ENCODE measurements at places on chromosomes 11 and 22.

GRCh38 chr22:44735518-44736428 lies 16.6 kb upstream of the ARHGAP8 start:
- no peak for DNase-seq

DNA sequence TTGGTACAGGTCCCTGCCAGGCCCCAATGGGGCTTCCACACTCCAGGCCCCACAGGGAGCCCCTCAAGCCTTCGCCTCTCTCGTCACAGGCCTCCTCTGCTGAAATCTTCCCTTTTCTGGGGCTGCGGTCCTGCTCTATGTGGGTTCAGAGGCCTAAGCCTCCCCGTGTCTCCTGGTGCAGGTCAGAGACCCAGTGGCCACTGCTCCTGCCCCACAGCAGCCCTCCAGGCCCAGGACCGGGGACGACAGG lies 5.9 kb upstream of the IFITM3 start:
- no peak for DNase-seq

DNA sequence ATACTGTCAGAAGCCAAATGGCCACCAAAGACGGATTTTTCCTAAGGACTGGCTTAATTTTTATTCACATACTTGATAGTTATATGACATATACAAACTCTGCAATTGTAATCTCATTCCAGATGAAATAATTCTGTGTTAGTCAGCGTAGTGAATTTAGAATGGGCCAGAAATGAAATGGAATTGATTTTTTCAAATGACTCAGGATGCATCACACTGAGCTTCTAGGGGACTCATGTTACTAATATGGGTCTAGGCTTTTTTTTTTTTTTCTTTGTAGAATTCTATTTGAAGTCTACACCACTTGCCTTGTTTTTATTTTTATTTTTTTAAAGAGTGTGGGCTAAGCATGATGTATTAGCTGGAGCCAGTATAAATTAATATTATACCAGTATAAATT lies 62.7 kb downstream of the SPECC1L start:
- no peak for DNase-seq

- DNase-seq: no peak
These were observed 90.2 kb downstream of the SEZ6L start for GRCh38 chr22:26259510-26259909.

DNA sequence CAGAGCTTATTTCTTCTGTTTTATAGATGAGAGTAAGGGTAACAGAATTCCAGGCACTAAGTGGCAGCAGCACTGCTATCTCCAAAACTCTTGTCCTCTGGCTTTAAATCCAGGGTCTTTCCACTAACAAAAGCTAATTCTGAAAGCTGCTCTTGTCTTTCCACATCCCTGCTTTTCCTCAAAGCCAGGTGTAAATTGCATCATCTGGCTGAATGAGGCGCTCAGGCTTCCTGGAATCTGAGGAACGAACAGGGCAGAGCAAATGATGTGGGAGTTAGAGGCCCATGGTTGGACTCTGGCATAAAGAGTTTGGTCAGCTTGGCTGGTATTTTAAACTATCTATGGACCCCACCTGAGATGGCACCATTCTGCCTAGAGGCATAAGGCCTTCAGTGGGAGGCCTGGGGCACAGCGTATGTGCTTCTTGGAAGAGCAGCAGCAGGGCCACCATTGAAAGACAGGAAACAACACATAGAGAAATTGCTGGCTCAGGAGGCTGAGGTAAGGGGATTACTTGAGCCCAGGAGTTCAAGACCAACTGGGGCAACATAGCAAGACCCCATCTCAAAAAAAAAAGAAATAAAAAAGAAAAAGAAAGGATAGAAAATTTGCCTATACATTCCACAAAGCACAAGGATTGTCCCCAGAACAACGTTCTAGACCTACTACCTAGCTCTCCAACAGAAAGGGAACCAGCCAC lies 1.9 kb downstream of the KCNJ5 start:
- no peak for DNase-seq

GRCh38 chr11:59680287-59681154 lies 11.7 kb upstream of the PATL1 start:
- DNase-seq: no peak

DNA sequence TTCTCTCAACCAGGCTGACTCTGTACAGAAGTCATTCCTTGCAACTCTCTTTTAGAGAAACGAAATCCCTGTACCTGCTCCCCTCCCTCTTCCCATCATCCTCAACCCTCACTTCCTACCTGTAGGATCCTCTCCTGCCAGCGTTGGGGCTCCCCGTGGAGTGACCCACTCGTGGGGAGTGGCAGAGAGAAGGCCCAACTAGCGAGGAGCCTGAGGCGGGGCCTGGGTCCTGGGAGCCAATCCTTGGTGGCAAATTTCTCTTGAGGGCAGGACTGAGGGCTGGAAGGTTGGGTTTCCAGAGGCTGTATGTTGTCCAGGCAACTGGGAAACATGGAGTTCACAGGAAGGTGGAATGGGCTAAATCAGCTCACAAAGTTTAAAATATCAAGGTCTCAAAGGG lies 10.4 kb downstream of the NHERF4 start:
- no peak for DNase-seq

DNA sequence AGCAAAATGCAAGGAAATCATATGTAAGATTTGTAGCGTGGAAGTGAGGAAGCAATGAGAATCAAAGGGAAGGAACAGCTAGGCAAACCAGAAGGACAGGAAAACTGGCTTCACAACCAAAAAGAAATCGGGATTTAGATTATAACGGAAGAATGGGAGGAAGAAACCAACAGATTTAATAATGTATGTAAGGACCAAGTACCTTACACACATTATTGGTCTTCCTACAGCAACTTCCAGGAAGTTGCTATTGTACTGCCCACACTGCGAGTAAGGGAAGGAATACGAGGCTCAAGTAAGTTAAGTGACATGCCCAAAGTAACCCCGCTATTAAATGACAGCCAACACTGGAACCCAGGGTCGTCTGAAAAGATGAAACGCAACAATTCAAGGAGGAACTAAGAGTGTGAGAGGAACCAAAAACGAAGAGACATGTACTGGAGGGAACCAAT lies 473 bp downstream of the TXN2 start:
- DNase-seq: no peak

DNA sequence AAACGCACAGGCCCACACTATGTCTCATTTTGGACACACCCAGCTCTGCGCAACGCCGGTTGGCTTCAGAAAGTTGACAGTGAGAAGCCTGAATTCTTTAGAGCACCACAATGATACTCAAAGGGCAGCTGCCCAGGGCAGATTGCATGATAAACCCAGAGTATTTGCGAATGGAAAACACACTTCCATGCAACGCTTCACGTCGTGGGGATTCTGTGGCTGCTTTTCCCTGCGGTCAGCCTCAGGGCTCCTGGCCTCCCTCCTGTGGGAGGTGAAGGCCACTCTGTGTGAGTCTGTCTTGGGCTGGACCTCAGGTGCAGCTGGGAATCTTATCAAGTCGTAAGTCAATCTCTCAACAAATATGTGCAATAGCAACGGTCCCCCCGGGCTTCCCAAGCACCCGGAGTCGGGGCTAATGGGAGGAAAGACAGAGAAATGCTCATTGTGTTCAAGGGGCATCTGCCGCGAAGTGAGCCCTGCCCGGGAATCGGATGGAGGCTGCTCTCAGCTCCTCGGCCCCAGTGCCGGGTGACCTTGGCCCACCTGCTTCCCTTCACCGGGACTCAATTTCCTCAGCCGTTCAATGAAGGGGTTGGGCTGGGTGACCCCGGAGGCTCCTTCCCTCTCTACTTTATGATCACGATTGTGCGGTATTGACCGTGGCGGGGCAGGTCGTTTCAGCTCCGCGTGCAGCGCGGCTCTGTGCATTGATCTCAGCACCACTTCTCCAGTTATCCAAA lies 623.6 kb downstream of the BRD1 start:
- no peak for DNase-seq

DNA sequence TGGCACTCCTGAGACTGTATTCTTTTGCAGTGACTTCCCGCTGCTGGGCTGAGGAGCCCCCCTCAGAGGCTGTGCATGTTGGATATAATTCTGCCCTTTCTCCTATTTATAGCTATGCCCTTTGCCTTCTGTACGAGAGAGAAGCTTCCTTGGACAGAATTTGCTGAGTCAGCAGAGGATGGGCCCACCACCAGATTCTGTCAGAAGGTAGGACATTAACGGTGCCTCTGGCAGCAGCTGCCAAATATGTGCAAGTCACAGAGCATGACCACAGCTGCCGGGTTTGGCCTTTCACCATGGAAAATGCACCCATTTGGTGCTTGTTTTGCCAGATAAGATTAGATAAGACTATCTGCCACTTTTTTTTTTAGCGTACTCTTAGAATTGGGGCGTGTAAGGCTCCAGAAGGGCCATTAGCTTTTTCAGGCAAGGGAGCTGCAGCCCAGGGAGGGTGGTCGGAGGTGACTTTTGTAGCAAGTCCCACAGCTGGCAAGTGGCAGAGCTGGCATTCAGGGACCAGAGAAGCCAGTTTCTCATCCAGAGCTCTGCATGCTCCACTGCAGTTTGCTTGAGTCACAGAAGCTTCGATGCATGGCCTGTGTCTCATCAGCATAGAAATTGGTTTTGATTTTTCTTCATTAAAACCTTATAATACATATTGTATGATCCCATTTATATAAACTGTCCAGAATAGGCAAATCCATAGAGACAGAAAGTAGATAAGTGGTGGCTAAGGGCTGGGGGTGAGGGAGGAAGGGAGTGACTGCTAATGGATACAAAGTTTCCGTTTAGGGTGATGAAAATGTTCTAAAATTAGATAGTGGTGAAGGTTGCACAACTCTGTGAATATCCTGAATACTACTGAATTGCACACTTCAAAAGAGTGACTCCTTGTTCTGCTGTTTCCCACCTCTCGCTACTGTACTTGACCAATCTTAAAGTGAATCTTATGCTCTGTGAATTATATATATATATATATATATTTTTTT lies 15.8 kb downstream of the UPB1 start:
- DNase-seq: no peak

GRCh38 chr22:39900306-39901227 lies at the start of gene GRAP2:
Gene GRAP2 (plus strand): TSS chr22:39901084. CDS start chr22:39947107, 46,023 bp downstream.
- no peak for DNase-seq

DNA sequence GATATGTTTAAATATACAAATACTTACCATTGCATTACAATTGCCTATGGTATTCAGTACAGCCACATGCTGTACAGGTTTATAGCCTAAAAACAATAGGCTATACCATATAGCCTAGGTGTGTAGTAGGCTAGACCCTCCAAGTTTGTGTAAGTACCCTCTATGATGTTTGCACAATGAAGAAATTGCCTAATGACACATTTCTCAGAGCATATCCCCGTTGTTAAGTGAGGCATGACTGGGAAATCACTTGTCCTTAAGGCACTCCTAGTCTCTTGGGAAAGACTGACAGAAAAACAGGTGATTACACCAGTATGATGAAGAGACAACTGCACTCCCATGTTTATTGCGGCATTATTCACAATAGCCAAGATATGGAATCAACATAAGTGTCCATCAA lies 187.2 kb downstream of the SPON1 start:
- no peak for DNase-seq

- DNase-seq: no peak
These were observed 14.7 kb upstream of the TAB1 start for GRCh38 chr22:39384750-39385480.

DNA sequence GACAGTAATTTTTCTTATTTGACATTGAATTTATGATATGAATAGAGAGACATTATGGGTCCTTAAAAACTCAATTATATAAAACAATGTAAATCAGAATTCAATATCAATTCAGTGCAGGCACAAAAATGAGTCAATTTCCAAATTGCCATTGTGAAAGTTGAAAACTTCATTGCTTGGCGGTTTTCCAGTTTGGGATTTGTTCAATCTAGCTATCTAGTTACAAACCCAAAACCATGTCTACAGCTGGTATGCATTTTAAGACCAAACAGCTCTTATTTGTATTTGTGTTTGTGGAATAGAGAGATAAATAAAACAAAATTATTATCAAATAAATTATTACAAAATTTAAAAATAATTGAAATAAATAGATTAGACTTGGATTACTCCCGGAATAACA lies 1206.6 kb upstream of the RAG2 start:
- DNase-seq: no peak

DNA sequence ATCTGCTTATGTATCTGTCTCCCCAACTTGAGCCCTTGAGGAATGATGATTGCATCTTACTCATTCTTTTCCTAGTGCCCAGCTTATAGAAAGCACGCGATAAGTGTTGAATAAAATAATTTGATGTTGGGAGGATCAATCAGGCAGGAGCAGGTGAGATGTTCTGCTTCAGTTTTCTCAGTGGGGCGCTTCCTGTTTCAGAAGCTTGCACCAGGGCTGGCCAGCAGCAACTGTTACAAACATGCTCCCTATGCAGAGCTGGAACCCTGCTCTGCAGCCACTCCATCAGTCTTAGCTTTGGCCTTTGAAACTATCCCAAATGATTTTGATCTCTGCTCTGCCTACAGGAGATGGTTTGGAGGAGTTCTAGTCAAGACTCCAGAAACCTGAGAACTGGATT lies 3.9 kb downstream of the ENDOD1 start:
- DNase-seq: no peak

- DNase-seq: no peak
These were observed 121.2 kb upstream of the VPREB1 start for GRCh38 chr22:22123118-22123959.

GRCh38 chr11:44126304-44126703 lies 30.8 kb downstream of the EXT2 start:
- no peak for DNase-seq
